Stimulated activated memory B cell treated with anti-CD40 and anti-IgM and Interleukin-4, amounts not matched to agents 10 μg/mL and 1 μg/mL and 100 μg/mL, for 72 hours (primary cell): ENCODE measurements at places on chromosomes 13 and 19.
A peak's percentile ranks its signal among the peaks of the same experiment; 100 is the strongest.

DNA sequence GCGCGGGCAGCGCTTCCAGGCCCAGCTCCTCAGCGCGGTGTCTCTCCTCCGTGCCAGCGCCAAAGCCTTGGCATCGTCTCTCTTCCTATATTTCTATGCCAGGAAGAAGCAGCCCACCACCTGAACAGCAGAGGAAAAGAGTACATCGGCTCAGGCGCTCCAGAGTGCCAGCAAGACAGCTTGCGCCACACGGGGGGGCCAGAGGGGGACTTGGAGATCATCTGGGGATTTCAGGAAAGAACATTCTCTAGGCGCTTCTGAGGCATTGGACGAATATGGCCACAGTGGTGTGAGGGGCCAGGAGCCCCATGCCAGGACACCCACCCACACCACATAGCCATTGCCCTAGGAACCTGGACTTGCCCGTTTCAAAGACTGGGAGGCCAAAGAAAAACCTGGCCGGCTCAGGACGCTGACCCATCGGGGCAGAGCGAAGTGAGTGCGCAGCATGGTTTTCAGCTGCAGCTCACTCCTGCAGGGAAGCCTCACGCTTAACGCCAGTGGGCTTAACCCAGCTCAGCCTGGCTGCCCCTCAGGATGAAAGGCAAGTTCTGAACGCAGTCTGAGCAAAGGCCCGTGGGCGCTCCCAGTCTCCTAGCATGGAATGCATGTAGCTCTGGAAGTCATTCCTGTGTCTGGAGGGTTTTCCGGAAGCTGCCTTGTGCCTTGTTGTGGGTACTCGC lies 62.1 kb downstream of the GGACT start:
- no peak for ATAC-seq

- ATAC-seq: peak; percentile 95
Measured at GRCh38 chr19:20237773-20238623, 71.0 kb downstream of the ZNF486 start.

GRCh38 chr19:38516802-38517201 lies 83.3 kb downstream of the RYR1 start:
- no peak for ATAC-seq

DNA sequence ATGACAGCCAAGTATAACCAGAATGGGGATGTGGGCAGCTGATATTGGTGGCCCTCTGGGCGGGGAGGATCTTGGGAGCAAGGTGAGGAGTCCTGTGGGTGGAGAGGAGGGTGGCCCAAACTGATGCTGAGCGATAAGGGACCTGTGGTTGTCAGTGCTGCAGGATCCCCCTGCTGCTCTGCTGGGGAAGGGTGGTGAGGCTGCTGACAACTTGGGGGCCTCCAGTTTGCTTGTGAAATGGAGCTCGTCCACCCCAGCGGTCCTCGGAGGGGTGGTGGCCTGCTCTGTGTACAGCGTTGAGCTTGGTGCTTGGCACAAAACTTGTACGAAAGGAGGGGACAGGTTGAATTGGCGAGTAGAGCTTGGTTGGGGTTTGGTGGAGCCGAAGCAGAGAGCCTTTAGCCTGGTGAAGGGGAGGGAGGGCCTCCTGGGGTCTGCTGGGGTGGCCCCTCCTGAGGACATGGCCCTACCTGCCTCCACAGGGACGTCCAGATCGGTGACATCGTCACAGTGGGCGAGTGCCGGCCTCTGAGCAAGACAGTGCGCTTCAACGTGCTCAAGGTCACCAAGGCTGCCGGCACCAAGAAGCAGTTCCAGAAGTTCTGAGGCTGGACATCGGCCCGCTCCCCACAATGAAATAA lies 2.9 kb downstream of the RPS11 start:
- no peak for ATAC-seq

DNA sequence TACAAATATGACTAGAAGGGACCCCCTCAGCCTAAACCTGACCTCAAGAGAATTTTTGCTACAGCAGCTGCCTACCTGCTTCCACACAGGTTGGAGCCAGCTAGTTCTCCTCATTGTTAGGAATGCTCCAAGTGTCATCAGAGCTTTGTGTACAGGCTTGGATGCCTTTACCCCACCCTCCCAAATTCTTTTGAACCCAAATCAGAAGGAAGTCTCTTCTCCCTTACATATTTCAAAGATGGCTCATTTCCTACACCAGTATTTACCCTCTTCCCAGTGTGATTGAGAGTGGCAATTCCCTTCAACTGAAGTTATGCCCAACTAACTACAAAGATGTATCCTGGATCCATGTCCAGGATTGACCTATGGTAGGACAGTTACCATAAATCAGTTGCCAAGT lies 323.2 kb downstream of the OXGR1 start:
- ATAC-seq: no peak

DNA sequence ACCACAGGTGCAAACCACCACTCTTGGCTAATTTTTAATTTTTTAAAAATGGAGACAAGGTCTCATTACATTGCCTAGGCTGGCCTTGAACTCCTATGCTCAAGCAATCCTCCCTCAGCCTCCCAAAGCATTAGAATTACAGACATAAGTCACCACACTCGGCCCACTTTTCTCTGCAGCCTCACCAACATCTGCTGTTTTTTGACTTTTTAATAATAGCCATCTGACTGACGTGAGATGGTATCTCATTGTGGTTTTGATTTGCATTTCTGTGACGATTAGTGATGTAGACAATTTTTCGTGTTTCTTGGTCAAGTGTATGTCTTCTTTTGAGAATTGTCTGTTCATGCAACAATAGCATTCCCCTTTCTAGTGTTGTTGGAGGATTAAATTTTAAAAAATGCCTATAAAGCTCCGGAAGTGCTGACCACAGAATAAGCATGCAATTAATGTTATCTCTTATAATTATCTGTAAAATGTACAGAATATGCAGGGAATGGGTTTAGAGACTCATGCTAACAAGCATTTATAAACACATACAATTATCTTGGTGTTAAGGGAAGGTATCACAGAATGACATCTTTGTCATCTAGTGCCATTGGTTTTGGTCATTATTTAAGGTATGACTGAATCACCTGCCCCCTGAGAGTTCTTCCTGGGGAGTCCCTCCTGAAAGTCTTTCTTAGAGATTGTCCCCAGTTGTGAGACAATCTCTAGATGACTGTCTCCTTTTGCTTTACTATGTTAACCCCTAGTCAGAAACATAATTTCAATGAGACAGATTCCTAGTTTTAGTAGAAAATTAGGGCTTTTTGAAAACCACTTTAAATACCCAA lies 118.5 kb upstream of the SERTM1 start:
- ATAC-seq: peak; percentile 58

GRCh38 chr13:44133626-44134025 lies 240.0 kb upstream of the SERP2 start:
- ATAC-seq: no peak
